ENCODE measurements at places on chromosomes 6 and 20.

GRCh38 chr6:20998748-20999448 lies 464.6 kb downstream of the CDKAL1 start:
- no peak for DNase-seq

DNA sequence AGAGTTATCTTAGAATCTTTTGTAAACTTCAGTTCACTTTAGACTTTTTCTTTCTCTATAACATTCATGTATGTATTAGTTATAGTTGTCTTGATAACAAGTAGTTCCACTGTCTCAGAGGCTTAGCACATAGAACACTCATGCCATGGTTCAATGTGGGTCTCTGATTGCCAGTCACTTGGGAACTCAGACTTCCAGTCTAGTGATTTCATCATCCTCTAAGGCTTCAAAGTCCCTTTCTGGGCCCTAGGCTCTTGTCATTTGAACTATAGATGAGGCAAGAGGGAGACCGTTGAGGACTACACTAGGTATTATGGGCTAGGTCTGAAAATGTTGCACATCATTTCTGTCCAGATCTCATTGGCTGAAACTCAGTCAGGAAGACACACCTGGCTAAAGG lies 8.4 kb upstream of the EEF1E1 start:
- no peak for DNase-seq

DNA sequence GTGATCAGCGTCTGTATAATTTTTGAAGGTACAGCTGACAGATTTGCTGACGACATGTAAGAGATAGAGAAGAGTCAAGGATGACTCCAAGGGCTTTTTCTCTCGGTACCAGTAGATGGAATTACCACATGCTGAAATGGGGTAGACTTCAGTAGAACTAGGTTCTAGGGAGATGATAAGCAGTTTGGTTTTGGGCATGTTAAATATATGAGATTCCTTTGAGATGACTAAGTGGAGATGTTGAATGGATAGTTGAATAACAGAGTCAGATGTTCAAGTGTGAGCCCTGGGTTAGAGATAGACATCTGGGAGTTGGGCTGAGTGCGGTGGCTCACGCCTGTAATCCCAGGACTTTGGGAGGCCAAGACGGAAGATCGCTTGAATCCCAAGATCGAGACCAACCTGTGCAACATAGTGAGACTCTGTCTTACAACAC lies 50.0 kb downstream of the PHF20 start:
- no peak for DNase-seq

- DNase-seq, result no peak
These were observed 50.7 kb downstream of the TRERF1 start for GRCh38 chr6:42400886-42401612.

DNA sequence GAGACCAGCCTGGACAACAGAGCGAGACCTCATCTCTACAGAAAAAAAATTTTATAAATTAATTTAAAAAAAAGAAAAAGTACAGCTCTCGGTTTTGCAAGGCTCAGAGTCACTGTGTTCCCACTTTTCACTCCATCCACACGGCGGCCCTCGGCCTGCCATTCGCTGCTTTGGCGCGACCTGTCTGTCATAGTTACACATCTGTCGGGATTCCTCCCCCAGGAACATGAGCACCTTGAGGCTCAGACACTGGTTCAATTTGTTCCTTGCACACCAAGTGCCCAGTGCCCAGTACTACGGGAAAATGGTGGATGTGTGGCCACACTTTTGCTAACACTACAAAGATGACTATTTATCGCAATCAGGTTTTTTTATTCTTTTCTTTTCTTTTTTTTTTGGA lies 8.4 kb downstream of the CTSZ start:
- DNase-seq, result no peak

DNA sequence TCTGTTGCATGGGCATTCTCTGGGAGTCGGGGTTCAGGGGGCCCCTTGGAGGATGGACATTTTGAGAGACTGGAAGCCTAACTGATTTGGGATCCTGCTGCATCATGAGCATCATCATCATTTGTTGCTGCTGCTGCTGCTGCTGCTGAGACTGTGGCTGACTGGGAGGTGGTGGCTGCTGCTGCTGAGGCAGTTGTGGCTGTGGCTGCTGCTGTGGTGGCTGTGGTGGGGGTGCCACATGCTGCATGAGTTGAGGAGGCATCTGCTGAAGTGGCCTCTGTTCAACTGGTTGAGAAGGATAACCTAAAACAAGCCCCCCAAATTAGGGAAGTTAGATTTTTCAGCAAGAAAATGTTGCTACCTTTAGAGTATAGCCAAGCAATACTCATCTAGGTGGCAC lies 38.9 kb downstream of the TP53INP2 start:
- DNase-seq, result no peak

DNA sequence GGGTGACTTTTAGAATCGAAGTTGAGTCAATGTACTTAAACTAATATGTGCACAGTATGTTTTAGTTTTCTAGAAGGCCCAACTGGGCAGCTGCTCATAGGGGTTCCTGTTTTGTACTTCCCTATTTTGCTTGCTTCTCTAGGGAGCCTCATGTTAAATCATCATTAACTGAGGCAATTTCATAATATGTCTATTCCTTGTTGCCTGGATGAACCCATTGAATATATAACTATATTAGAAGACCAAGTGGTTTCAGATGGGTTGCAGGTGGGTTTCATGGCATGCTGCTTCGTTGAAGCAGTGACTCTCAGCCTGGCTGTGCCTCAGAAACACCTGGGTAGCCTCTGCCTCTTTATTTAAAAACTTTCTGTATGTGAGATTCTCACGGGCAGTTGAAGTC lies 22.2 kb downstream of the CARMIL1 start:
- DNase-seq, result no peak

GRCh38 chr6:90573624-90574023 lies 13.2 kb downstream of the MAP3K7 start:
- DNase-seq, result no peak

DNA sequence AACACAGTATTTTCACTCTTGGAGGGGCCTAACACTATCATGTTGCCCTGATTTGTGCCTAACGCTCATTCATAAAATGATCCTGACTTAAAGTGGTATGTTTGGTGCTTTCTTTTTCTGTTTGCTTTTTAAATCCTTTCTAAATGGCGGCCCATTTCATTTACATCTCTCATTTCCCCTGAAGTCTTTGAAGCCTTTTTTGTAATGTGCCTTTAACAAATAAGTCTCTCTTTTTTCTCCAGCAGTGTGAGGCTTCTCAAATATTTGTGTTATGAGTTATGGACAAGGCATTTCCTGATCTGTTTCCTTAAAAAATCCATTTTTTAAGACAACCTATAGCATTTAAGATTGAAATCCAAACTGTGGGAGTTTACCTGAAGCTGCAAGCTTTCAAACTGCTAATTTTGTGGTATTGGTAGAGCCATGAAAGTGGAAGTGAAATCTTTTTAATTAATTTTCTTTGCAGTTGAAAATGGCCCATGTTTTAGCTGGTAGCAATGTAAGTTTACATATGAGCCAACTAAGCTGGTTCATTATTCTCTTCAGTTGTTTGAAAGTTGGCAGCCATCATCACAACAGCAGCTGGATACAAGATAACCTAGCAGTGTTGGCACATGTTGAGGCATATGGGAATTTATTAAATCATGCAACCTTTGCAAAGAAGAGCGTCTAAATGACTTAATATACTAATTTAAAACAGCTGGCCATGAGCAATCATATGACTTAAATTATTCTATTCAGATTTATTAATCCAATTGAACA lies 469.7 kb downstream of the CDKAL1 start:
- DNase-seq, result no peak

DNA sequence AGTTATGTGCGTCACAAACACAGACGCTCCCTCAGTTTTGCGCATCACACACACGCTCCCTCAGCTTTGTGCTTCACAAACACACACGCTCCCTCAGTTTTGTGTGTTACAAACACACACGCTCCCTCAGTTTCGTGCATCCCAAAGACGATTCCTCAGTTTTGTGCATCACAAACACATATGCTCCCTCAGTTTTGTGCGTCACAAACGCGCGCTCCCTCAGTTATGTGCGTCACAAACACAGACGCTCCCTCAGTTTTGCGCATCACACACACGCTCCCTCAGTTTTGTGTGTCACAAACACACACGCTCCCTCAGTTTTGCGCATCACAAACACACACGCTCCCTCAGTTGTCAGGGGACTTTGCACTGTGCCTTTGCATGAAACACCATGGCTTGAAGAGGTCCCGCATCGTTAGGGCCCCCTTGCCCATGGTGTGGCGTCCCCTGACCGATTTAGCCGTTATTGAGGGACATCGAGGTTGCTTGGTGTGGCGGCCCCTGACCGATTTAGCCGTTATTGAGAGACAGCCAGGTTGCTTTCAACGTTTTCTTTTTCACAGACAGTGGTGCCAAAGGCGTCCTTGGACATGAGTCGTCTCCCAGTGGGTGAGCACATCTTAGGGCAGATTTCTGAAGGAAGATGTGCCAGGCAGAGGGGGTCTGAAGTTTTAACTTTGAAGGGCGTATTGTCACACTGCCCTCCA lies 28.1 kb upstream of the MYT1 start:
- no peak for DNase-seq

- DNase-seq, result no peak
These were observed 103.4 kb upstream of the CDYL start for GRCh38 chr6:4672772-4673171.

GRCh38 chr6:153150371-153150751 lies 19.3 kb upstream of the RGS17 start:
- DNase-seq, result no peak

GRCh38 chr6:133392015-133392414 lies 150.9 kb downstream of the EYA4 start:
- DNase-seq, result no peak

GRCh38 chr6:43809417-43810305 lies 39.6 kb downstream of the VEGFA start:
- no peak for DNase-seq

- DNase-seq, result no peak
These were observed 304.9 kb upstream of the RNF24 start for GRCh38 chr20:4320291-4320690.

DNA sequence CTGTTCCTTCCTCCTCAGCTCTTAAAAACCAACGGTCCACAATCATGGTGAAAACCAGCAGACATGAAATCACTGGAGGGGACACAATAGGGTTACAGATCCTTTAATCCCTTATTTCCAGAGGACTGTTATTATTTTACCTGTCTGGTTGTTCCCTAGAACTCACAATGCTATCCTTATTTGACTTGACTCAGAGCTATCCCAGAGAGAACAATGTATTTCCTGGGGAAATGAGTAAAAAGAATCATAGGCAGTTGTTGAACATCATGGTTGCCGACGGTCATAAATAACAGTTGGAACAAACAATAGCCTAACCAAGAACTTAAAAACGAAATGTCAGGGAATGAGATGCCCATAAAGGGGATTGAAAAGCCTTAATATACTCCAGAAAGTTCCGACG lies 9.3 kb downstream of the OR2H1 start:
- DNase-seq, result no peak

- no peak for DNase-seq
These were observed 27.8 kb downstream of the CLIC5 start for GRCh38 chr6:45987856-45988255.

DNA sequence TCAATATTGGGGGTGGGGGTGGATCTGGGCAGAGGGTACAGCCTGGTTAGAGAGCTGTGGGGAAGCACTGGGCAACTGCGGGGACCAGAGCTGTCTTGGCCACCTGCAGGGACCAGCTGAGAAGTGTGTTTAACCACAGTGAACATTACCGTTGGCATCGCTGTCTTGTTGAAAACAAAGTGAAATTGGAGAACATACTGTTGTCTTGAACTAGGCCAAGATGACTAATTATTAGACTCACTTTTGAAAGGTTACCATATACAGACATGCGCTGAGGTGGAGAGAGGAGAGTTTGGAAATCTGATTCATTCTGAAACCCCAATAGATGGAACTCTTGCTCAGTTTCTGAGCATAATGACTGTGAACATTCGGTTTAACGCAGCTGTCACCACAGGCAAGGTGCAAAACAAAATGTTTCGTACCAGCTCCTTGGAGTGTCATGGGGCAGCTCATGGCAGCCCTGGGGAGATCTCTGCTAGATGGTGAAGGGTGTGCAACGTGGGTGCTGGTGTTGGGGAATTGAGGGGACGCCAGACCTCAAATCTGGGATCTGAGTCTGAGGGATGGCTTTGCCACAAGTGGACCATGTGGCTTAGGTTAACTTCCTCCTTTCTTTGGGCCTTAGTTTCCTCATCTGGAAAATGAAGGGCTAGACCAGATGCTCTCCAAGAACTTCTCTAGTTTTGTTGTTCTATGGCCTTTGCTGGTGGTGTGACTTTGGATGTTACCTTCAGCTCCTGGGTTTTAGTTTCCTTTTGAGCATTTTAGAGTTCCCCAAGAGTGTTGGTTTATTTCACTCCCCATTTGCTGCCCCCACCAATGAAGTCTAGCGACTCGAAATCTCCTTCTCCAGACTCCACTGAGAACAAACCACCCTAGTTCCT lies 24.6 kb upstream of the GTSF1L start:
- no peak for DNase-seq

GRCh38 chr6:13488015-13488895 lies 855 bp upstream of the GFOD1 start:
- DNase-seq, result no peak

DNA sequence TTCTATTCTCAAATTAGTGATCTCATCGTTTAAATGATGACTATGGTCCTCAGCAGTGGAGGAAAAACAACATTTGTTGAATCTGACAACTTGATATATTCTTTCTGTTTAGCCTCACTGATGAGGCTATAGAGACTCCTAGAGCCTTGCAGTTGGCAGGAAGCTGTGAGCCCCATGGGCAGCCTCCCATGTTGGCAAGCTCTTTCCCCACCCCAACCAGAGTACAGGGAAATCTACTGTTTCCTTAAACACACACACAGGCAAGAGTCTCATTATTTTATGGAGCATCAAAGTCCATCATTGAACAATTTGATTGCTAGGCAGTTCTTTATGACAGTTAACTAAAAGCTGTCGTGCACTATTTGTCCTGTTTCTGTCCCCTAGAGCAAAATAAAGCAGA lies 498.2 kb upstream of the CITED2 start:
- no peak for DNase-seq

GRCh38 chr6:5730585-5731263 lies 276.0 kb downstream of the NRN1 start:
- no peak for DNase-seq

GRCh38 chr6:170057961-170058877 lies 232.7 kb downstream of the DLL1 start:
- DNase-seq, result no peak

GRCh38 chr6:25844518-25844917 lies 12.7 kb upstream of the SLC17A1 start:
- no peak for DNase-seq

DNA sequence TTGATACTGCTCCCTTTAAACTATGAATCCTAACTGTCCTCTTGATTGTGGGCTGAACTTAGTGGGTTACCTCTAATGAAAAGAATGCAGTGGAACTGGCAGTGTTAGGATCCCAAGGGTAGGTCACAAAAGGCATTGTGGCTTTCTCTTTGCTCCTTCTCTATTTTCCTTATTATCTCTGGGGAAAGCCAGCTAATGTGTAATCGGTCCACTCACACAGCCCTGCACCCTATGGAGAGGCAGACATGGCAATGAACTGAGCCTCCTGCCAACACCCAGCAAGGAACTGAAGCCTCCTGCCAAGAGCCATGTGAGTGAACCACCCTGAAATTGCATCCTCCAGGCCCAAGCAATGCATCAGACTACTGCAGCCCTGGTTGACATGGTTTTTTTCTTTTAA lies 24.6 kb upstream of the ZNF133 start:
- no peak for DNase-seq
